ENCODE measurements at places on chromosomes 13 and 19.
A peak's percentile ranks its signal among the peaks of the same experiment; 100 is the strongest.

GRCh38 chr19:48770266-48770665 lies 14.9 kb downstream of the FGF21 start:
- DNase-seq = no peak

GRCh38 chr19:30999726-31000125 lies 349.5 kb downstream of the TSHZ3 start:
- no peak for DNase-seq

- DNase-seq = no peak
Measured at GRCh38 chr13:49828453-49828852, 36.0 kb upstream of the KPNA3 start.

DNA sequence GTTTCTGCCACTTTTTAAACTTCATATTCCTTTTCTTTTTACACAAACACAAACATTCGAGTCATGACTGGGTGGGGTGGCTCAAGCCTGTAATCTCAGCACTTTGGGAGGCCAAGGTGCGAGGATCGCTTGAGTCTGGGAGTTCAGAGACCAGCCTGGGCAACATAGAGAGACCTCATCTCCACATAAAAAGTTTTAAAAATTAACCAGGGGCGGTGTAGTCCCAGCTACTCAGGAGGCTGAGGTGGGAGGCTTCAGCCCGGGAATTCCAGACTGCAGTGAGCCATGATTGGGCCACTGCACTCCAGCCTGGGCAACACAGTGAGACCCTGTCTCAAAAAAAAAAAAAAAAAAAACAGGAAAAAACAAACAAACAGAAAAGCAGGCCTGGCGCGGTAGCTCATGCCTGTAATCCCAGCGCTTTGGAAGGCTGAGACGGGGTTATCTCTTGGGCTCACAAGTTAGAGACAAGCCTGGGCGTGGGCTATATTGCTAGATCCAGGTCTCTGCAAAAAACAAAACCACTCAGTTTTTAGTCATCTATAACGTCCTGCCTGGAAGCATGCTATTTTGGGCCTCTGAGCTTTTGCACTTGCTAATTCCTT lies 583 bp upstream of the BAX start:
- DNase-seq = no peak

- no peak for DNase-seq
Measured at GRCh38 chr13:53463106-53463505, 434.5 kb downstream of the OLFM4 start.

DNA sequence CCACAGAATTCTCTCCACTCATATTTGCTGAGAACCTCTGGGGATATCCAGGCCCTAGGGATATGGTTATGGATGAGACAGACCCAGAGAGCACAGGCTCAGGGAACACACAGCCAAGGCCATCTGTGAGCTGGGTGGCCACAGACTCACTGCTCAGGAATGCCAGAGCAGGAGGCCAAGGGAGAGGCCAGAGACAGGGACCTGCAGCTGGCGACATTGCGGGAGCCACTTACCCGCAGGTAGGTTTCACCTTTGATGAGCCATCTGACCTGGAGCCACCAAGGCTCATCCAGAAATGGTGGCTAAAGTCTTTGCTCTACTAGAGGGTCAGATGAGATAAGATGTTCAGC lies 29.4 kb downstream of the CCNE1 start:
- no peak for DNase-seq

- DNase-seq = no peak
Measured at GRCh38 chr19:17687141-17687856, 855 bp downstream of the UNC13A start.

- DNase-seq = no peak
Measured at GRCh38 chr19:2540646-2541454, 64.9 kb downstream of the GADD45B start.

GRCh38 chr13:44403461-44404056 lies 29.9 kb downstream of the SERP2 start:
- DNase-seq = no peak

DNA sequence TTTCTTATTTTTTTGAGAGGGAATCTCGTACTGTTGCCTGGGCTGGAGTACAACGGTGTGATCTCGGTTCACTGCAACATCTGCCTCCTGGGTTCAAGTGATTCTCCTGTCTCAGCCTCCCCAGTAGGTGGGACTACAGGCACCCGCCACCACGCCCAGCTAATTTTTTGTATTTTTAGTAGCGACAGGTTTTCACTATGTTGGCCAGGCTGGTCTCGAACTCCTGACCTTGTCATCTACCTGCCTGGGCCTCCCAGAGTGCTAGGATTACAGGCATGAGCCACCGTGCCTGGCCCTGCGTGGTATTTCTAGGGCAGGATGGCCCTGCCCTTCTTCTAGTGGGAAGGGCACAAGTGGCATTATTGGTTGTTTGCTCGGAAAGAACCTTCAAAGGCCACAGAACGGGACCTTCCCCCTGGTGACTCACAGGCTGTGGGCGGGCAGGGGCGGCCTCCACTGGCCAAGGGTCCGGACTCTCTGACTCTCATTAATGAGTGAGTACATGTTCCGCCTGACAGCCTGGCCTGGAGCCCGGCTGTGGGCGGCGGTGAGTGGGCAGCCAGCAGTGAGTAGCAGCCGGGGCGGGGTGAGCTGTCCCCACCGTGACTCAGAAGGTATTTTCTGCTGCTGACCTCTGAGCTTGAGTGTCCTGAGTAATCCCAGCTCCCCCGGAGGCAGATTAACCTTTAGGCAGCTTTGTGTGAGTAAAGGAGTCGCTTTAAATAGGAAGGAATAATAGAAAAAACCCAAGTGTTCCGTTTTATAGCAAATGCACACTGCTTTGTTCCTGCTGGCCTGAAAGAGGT lies 5.1 kb downstream of the DOT1L start:
- peak; percentile 74 for DNase-seq

GRCh38 chr19:23512151-23512925 lies 117.1 kb upstream of the ZNF91 start:
- DNase-seq = no peak

DNA sequence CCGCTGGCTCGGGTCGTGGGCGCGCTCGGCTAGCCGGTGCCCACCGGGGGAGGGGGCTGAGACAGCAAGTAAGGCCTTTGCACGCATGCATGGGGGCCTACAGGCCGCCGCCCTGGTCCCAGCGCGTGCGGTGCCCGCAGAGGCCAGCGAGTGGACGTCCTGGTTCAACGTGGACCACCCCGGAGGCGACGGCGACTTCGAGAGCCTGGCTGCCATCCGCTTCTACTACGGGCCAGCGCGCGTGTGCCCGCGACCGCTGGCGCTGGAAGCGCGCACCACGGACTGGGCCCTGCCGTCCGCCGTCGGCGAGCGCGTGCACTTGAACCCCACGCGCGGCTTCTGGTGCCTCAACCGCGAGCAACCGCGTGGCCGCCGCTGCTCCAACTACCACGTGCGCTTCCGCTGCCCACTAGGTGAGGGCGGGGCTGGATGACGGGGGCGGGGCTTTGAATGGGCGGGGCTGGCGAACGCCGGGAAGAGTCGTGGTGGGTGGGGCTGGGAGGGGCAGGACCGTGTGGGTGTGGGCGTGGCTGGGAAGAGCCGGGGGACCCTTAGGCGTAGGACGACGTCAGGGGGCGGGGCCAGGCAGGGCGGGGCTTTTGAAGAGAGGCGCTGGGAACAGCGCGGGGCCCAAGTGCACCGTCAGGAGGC lies 2.1 kb downstream of the CILP2 start:
- DNase-seq = peak; percentile 53

- DNase-seq = no peak
Measured at GRCh38 chr19:1261798-1262622, 7.1 kb upstream of the CIRBP start.

GRCh38 chr13:37123337-37123736 lies 17.9 kb upstream of the CSNK1A1L start:
- no peak for DNase-seq

GRCh38 chr19:7007859-7008258 lies 13.4 kb downstream of the MBD3L2B start:
- no peak for DNase-seq

- peak; percentile 59 for DNase-seq
Measured at GRCh38 chr19:3324405-3324856, 42.0 kb upstream of the NFIC start.

DNA sequence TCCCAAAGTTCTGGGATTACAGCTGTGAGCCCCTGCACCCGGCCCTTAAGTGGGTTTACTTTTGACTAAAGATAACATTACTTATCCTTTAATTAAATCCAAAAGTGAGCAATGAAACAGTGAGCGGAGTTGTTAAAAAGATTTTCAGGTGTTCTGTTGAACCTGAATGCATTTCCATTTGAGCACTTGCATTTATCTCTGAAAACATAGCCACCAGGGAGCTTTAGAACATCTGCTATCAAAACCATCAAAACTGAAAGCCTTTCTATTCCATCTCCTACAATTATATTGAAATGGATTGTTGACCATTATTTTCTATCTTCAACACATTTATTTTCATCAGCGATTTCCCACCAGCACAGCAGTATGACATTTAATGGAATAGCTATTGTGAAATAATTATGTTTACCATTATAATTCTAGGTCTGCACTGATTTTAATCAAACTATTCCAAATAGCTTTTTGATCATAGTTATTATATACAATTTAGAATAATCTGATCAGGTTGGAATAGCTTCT lies 269.0 kb downstream of the FGF14 start:
- no peak for DNase-seq

DNA sequence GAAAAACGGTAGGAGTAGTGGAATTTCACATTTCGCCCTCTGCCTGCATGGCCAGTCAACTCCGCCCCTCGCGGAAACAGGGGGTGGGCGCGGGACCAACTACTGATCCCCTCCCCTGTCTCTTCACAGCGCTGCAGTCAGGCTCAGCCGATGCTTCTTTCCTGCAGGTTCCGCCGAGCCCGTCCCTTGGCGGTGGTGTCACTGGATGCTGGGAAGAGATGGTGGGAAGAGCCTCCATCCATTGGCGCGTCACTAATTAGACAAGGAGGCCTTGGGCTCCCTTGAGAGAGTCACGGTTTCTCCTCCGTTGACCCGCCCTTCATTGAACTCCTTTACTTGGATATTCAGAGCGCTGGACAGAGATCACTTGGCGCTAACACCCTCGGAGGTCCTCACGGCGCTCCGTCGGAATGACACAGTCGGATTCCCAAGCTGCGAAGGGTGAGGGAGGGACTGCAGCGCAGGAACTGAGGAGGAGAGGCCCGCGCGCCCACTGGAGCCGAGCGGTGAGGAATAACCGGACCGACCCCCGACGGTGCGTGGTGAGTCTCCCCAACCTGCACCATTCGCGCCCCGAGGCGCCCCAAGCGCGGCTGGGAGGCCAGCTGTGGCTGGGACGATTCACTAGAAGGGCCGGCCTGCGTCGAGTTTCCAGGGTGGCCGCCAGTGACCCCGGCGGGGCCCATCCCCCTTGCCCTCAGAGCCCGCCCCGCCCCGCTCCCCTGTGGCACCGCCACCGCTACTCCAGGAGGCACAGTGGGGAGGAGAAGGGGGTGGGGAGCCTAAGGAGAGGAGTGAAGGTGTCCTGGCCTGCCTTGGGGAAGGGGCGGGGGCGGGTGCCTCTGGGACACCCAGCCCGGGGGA lies 11.2 kb upstream of the CEACAM21 start:
- no peak for DNase-seq

DNA sequence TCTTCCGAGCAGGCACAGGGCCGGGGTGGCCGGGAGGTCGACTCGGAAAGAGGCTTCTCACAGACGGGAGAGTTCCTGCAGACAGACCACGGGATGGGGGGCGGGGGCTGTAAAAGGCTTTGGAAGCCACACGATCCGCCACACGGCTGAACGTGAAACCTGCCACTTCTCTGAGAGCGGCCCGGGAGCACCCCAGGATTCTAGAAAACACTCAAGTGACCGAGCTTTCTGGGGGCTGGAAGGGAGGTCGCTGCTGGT lies 15.6 kb upstream of the SLC39A3 start:
- no peak for DNase-seq

DNA sequence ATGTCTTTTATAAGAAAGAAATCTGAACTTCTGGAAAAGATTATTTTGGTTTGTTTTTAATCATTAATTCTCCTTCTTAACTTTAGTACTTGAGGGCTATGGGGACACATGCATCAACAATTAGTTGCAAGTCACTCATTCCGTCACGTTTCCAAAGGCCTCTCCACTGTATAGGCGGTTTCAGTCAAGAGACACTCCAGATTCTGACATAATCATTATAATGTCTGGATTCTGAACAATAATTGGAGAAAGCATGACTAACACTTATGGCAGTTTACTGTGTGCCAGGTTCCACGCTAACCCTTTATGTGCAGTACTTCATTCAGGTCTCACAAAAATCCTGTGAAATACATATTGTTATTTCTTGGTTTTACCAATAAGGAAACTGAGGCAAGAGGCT lies 71.9 kb downstream of the TNFRSF19 start:
- DNase-seq = no peak

- DNase-seq = no peak
Measured at GRCh38 chr19:53945441-53945840, 17.3 kb upstream of the CACNG8 start.

- no peak for DNase-seq
Measured at GRCh38 chr19:46408664-46409039, 4.7 kb downstream of the CCDC8 start.

DNA sequence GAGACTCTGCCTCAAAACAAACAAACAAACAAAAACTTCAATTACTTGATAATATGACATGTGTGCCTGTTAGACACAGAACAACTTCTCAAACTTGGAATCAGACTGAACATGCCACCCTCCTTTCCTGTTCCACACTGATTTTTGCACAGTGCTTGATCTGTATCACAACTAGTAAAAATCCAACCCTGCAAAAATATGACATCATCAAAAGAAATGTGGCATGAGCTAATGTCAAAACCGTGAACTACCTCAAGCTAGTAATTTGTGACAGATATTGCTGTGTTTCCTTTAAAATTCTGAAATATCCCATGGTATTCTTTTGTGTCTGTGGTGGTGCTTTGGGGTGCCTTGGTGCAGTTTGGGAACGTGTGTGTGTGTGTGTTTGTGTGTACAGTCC lies 8.2 kb downstream of the MYCBP2 start:
- DNase-seq = no peak

DNA sequence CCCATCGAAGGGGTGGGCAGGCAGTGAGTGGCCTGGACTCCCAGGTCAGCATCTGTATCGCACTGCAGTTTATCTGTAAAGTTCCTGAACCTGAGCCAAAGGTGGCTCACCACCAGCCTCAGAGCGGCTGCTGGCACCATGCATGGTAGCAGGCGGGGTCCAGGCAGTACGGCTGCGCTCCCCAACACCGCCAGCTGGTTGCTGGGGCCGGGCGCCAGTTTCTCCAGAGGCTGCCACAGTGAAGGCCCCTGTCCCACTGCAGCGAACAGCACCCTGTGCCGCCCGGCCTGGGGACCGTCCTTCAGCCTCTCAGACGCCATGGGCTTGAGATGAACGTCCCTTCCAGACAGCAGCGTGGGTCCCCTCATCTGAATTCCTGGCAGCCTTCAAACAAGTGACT lies 109.8 kb downstream of the KDM4B start:
- DNase-seq = no peak

Measured in activated T-helper 9 cell treated with anti-CD3 and anti-CD28 coated beads, Interleukin-2, amount 50 U/mL, for 16 hours (primary cell).